ENCODE measurements at places on chromosomes 1 and 21.

DNA sequence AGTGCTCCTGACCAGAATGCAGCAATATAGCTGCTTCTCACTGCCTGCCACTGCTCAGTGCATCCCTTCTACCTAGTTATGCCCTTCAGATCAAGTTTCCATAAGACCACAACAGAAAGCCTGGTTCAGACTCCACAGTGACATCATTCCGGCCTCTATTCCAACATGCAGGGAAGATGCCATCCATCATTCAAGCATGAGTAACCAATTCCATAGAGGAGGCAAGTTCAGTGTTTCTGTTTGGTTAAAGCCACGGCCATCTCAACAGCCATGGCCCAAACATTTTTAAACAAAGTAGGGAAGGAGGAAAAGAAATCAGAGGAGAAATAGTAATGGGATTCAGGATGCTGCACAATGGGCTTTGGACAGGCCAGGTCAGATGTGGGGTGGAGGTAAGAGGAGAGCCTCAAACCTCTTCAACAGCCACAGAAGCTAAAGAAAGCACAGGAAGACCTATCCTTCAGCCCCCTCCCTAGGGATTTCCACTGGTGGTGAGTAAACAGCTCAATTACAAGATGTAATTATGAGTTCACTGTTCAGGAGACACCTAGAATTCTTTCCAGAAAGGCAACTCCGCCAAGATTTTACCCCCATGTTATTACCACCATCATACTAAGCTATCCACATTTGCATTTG lies 484.9 kb downstream of the SETD4 start:
- no peak for DNase-seq

DNA sequence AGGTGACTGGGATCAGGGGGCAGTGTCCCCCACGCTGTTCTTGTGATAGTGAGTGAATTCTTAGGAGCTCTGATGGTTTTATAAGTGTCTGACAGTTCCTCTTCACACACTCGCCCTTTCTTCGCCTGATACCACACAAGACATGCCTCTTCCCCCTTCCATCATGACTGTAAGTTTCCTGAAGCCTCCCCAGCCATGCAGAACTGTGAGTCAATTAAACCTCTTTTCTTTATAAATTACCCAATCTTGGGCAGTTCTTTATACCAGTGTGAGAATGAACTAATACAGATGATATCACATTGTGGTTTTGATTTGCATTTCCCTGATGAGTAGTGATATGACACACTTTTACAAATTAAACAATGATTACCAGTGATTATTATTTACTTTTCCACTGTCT lies 229.9 kb downstream of the AKT3 start:
- DNase-seq: no peak

DNA sequence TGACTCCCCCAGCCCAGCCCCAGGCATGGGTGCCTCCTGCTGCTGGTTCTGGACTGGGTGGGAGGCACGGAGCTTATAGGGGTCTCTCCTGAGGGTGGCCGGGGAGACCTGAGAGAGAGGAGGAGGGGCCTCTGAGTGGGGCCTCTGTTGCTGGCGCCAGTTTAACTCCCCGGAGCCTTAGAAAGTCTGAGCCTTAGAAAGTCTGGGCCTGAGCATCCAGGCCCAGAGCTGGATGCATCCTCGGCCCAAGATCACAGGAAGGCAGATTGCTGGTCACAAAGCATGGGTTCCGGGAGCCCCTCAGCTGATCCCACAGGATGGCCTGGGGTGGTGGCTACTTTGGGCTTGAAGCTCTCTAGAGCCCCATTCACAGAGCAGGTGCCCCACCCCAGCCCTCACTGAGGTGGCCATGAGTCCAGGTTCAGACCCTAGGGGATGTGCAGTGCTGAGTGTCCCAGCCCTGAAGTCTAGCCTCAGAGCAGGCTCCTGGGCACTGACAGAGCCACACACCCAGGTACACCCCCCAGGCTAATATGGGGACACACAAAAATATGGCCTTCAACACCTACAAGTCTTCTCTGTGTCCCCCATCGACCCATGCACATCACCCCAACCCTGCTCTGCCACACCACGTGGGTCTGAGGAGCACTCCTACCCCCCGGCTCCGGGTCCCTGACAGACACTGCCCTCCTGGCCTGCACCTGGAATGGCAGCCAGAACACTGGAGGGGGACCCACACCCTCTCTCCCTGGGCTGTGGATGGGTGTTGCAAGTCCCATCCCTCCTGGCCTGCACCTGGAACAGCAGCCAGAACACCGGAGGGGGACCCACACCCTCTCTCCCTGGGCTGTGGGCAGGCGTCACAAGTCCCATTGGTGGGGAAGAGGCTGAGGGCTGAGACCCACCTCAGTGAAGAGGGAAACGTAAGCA lies 9.7 kb downstream of the PLA2G2F start:
- no peak for DNase-seq

DNA sequence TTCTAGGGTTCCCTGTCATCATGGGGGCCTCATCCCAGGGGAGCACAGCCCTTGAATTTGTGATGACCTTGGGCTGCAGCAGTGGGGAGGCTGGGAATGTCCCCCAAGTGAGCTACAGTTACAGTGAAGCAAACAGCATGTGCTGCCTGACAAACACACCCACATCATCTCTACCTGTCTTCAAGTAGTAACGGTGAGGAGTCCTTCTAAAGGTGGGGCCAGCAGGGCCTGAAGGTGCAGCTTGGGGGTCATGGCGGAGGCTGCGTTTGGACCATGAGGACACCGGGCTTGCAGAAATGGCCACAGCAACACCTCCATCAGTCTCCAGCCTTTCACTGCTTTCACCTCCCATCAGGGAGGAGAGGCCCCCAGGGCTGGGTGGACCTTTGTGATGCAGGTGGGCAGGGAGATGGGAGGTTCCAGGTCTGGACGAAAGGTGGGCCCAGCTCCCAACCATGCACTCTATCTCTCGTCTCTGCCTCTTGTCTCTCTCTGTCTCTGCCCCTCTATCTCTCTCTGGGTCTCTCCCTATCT lies 55.7 kb downstream of the WNT9A start:
- no peak for DNase-seq

- DNase-seq: no peak
Observed at GRCh38 chr1:225539069-225539468, 111.2 kb upstream of the LBR start.

DNA sequence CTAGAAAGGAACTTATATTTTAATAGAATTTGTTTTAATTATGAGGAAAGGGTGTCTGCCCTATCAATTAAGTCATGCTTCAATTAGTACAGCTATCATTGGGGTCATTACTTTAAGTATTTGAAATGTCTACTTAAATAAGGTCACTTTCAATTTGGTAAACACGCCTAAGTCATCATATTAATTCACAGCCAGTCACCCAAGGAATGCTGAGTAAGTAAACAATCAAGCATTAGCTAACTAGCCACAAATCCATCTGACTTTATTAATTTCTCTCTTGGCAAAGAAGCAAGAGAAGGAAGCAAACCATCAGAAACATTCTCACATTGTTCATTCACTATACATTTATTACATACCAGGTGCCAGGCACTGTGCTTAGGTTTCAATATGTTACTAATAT lies 1.2 kb upstream of the LRRC52 start:
- DNase-seq: no peak

DNA sequence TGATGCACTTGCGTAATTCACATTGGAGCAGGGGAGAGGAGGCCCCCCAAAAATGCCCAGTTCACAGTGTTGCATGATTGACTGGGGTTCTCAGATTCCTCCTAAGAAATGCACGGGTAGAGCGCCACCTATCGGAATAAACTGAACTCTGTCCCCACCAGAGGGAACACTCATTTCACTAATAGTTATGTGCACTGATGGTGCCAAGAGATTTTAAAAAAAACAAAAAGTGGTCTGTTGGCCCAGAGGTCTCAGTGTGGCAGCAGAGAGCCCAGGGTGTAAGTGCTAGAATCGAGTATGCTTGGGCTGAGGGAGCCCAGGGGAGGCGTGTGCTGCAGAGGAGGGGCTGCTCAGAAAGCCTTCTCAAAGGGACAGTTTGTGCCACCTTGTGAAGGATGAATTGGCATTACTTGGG lies 6.9 kb downstream of the PINK1 start:
- DNase-seq: peak; percentile 46

DNA sequence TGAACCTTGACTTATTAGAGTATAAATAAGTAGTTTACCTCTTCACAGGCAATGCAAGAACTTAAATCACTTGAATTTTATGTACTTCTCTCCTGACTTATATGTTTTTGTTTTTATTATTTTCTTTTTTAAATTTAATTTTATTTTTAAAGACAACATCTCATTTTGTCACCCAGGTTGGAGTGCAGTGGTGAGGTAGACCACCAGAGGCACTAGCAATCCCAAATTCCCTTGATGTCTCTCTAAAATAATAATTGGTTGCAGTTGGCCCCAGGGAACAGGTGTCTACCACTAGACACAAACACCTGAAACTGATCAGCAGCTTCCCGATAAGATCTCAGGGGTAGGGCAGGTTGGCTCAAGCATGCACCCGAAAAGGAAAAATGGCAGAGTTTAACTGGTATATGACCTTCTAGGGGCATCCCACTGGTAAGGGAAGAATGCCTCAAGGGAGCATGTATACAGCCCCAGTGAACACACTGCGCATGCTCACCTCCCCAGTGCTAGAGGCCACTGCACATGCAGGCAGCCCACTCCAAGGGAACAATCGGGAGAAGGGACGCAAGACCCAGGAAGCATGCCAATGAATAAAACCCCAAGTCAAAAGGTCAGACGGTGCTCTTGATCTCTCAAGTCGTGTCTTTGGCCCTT lies 14.6 kb downstream of the EXOC8 start:
- no peak for DNase-seq

DNA sequence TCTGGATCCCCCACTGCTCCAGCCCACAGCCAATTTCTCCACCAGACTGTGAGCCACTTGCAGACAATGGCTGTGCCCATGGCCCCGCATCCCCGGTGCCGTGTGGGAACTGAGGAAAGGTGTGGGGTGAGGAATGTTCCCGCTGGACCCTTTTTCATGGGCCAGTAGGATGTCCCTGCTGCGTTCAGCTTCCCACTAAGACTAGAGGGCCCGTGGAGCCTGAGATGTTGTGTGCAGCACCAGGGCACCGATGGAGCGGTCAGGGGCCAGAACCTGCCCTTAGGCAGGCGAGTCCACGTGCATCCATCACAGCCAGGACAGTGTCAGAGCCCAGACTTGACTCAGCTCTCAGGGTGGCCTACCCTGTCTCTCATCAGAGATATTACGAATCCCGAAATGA lies 105.7 kb upstream of the COL6A1 start:
- DNase-seq: no peak

DNA sequence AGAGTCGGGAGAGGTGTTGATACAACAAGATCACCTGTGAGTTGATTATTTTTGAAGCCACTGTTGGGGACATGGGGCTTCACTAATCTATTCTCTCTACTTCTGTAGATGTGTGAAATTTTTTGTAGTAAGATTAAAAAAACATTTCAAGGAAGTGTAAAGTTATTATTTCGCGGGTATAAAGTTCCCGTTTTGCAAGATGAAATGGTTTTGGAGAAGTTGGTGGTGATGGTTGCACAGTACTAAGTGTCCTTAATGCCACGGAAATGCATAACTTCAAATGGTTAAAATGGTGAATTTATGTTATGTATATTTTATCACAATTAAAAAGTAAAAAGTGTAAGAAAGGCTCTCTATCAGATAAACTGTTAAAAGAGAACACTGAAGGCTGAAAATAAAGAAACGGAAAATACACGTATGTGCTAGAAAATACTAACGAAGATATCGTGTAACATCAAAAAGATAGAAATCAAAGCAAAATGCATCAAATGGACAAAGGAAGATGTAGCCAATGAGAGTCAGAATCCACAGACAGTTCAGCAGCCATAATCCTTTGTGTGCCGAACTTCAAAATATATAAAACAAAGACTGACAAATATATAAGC lies 2.9 kb upstream of the ITGB2 start:
- no peak for DNase-seq

DNA sequence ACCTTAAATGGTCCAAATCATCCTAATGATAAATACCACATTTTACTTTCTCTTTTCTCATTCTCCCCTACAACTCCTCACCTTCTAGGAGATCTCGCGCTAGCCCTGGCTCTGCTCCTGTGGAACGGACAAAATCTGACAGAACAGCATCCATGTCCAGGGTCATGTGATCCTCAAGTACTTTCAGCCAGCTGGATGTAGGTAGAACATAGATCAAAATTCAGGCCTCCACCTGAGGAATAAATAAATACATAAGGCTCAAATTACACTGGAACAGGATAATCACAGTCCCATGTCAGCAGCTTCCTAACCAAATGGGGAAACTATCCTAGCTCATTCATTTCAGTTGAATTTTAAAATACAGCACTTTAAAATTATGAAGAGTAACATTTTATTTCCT lies 33.2 kb downstream of the OTUD7B start:
- DNase-seq: no peak

GRCh38 chr21:36096398-36097290 lies 26.8 kb downstream of the CBR1 start:
- DNase-seq: no peak

- no peak for DNase-seq
Observed at GRCh38 chr1:92473781-92474495, 12.8 kb downstream of the GFI1 start.

DNA sequence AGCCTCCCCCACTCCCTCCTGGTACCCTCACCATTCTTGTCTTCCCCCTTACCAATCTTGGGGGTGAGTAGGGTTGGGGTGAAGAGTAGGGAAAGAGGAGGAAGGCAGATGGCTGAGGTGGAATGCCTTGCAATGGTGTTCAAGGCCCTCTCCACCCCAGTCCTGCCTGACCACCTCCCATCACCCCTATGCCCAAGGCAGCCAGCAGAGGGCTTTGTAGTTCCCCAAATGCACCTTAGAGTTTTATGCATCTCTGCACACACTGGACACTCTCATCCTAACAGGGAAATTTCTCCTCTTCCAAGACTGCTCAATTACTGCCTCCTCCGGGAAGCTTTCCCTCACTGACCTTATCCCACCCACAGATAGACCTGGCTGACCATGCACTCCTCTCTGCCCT lies 15.4 kb downstream of the KIF17 start:
- no peak for DNase-seq

- DNase-seq: no peak
Observed at GRCh38 chr21:45617021-45617921, 26.3 kb upstream of the PCBP3 start.

DNA sequence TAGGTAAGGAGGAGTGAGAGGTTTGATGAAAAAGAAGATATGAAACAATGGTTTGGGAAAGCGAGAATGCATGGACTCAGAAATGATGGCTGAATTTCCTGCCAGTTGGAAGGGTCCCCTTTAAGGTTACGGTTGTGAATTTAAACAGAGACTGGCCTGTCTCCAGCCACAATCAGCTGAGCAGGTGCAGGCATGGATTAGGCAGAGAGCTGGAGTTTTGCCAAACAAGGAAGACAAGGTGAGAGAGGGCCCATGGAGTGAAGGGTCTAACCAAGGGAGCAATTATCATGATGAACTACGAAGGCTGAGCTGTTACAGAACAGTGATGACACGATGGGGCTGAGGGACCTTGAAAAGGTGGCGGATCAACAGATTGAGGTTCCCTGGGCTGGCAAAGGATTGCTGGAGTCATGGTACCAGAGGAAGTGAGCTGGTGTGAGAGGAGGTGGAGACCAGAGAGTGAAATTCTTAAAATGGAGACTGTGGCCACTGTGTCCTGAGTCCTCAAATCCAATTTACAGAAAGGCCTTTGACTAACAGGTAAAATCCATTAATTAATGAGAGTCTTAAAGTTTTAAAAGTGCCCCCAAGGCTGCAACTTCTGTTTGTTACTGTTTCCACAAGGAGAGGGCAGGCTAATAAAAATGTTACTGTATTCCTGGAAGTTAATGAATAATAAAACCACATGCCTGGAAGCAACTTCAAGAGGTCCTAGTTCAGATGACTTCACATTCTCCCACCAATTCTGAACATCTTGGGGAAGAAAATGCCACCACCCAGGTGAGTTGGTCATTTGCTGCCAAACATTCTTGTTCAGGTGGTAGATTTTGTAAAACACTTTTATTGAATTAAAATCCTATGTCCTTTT lies 41.5 kb downstream of the LHX9 start:
- no peak for DNase-seq

Measured in central memory CD4-positive, alpha-beta T cell (primary cell).